ENCODE measurements at places on chromosomes 16 and 17. TPM values are rescaled to one million over a fixed set of nuclear protein-coding genes. Genes with fewer than 3 reads are reported as not detected.

SBK1 gene
- total RNA-seq = 2.0 TPM

DNA sequence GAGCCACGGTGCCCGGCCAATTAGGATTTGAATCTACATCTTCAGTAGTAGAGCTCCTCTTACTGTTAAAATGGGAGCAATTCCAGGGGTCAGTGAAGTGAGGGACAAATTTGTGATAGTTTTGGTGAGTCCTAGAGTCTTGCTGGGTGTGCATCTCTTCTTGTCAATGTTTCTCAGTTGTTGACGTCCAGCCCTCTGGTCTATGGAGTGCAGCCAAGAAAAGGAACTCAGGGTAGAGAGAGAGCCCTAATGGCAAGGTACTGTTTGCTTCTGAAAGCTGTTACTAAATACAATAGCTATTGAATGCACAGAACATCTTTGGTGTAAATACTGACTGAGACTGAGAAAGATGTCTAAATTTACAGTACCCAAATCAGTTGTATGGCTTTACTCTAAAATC lies 282.5 kb upstream of the SALL1 start:
- DNase-seq = no peak

- no peak for DNase-seq
Measured at GRCh38 chr17:5770441-5771270, 186.3 kb upstream of the NLRP1 start.

DNA sequence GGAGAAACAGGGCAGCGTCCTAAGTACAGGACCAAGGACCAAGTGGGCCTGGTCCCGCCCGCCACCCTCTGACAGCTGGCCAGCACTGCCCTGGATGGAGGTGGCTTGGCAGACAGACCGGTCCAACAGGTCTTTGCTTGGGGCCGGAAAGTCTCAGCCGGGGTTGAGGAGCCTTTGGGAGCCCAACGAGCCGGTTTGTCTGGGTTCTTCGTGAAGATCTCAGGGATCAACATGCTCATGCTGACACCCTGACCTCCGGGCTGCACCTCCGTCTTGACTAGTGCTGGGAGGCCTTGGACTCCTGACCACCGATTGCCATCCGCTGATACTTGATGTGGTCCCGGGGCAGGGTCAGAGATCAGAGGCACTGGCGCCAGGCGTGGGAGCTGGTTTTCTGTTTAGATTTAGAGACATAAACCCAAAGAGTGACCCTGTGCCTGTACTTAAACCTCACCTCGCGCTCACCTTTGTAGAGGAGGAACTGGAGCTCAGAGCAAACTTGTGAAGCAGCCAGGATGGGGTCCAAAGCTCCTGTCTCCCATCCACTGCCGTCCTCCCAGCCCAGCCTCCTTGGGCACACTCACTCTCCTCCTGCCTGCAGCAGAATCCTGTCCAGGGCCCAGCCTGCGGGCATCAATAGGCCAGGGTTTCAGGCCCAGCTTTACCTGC lies 92.1 kb upstream of the GSE1 start:
- DNase-seq = no peak

- no peak for DNase-seq
Measured at GRCh38 chr16:8768692-8769091, 28.7 kb downstream of the TMEM186 start.

DNA sequence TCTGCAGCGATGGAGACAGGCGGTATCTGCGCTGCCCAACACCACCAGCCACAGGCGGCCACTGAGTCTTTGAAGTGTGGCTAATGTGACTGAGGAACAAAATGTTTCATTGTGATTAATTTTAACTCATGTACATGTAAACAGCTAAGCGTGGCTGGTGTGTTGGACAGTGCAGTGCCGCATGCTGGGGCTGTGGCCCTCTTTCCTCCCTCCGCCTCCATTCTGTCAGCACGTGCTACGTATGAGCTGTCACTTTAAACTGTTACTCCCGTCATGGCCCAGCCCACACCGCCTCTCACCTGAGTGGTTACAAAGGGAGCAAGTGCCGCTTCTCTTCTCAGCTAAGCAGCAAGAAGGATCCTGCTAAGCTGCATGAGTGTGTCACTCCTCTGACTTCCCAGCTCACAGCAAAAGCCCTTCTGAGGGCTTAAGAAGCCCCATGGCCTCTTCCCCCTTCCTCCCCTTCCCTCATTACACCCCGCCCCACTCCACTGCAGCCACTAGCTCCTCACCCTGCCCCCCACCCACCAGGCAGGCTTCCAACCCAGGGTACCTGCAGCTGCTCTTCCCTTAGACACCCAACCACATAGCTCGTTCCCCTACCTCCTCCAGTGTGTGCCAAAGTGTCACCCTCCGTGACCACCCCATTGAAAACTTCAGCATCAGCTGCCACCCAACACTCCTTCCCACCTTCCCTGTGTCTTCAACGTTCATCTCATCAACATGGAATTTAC lies 15.0 kb downstream of the HASPIN start:
- DNase-seq = peak; percentile 85

DNA sequence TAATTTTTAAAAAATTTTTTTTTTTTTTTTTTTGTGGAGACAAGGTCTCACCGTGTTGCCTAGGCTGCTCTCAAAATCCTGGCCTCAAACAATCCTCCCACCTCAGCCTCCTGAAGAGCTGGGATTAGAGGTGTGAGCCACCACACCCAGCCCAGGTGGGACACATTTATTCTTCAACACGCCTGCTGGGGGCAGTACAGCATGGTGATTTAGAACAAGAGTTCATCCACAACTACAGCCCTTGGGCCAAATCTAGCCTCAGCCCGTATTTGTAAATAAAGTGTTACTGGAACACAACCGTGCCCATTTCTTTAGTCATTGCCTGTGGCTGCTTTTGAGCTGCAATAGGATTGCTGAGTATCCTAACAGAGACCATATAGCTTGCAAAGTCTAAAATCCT lies 92.8 kb downstream of the KATNIP start:
- no peak for DNase-seq

GRCh38 chr17:29115961-29116803 lies 64.0 kb downstream of the MYO18A start:
- no peak for DNase-seq

- DNase-seq = no peak
Measured at GRCh38 chr16:19245326-19245925, 40.1 kb upstream of the CLEC19A start.

DNA sequence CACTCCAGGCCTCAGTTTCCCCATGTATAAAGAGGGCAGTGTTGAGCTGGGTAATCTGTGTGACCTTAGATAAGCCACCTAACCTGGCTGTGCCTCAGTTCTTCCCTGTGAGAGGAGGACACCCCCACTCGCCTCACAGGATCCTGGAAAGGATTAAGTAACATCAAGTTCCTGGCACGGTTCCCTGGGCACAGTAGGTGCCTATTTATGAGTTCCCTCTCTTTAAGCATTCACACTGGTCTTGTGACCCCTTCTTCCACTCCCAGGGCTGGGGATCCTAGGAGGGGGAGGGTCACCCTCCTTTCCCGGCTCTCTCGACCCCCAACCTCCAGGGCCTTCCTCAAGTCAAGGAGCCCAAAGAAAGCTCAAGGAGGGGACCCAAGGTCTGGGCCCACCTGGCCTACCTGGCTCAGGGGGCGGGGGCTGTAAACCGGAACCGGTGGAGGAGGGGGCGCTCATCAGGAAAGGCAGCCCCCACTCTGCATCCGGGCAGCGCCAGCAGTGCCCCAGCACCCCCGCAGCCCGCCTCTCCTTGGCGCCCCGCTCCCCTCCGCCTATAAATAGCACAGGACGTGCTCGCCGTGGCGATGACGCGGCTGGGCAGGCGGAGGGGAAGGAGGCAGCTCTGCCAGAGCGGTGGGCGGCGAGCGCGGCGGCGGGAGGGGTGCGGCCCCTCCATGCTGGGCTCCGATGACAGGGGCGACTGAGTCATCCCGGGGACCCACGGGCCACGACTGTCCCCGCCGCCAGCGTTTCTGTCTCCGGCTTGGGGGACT lies 9.4 kb downstream of the RPL19 start:
- DNase-seq = no peak

- DNase-seq = no peak
Measured at GRCh38 chr16:51876601-51876875, 670.4 kb downstream of the TOX3 start.

- no peak for DNase-seq
Measured at GRCh38 chr16:88013091-88013609, 61.9 kb downstream of the BANP start.

- DNase-seq = no peak
Measured at GRCh38 chr16:87880117-87880696, 10.9 kb upstream of the SLC7A5 start.

GRCh38 chr16:50354629-50355456 lies 13.9 kb downstream of the BRD7 start:
- peak; percentile 18 for DNase-seq

Data from thymus (tissue), 14 donors.